ENCODE measurements at places on chromosomes 12 and 14.

DNA sequence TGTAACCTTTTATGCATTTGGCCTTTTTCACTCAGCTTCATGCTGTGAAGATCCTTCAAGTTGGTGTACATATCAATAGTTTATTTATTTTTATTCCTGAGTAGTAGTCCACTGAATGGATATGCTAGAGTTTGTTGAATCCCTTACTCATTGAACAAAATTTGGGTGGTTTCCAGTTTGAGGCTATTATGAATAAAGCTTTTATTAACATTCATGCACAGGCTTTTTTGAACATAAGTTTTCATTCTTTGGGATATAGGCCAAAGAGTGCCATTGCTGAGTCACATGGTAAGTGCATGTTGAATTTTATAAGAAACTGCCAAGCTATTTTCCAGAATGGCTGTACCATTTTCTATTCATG is 59.5 kb upstream of the CAPRIN2 start:
- no peak for DNase-seq

- DNase-seq, result no peak
Observed at GRCh38 chr14:31541702-31542101, 19.5 kb upstream of the NUBPL start.

GRCh38 chr12:54370171-54370730 is 6.0 kb upstream of the GPR84 start:
- DNase-seq, result peak; percentile 65

DNA sequence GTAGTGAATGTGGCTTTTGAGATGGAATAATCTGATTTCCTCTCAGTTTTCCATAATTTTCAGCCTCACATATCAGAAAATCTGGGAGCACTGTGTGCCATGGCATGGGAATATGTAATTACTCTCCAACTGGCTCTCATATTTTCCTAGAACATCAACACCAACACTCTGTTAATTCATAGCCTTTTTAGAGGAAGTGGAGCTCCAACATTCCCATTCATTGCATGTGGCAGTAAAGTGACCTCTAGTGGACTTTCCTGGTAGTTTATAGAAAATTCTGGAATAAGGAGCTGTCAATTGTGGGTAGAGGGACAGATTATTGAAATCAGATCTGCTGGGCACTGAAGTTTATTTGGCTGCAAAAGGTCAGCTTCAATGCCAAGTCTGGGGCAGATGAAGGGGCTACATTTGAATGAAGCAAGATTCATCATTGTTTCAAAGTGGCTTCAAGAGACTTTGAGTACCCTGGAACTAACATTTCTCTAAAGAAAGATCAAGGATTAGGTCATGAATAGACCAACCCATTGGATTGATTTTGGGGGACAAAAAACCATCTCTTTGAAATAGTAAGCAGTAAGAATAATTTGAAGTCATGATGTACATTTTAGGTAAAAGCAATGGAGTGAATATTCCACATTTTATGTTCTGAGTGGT is 23.6 kb upstream of the USP44 start:
- DNase-seq, result no peak

- DNase-seq, result no peak
Observed at GRCh38 chr14:23729720-23730387, 93.7 kb downstream of the DHRS2 start.

DNA sequence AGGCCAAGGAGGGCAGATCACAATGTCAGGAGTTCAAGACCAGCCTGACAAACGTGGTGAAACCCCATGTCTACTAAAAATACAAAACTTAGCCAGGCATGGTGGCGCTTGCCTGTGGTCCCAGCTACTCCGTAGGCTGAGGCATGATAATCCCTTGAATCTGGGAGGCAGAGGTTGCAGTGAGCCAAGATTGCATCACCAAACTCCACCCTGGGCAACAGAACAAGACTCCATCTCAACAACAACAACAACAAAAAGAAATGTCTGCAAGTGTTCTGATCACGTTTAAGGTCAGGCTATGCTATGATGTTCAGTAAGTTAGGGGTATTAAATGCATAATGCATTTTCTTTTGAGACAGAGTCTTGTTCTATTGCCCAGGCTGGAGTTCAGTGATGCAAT is 6.7 kb upstream of the PLD4 start:
- DNase-seq, result no peak

- DNase-seq, result no peak
Observed at GRCh38 chr12:74770552-74770951, 232.9 kb downstream of the ATXN7L3B start.

DNA sequence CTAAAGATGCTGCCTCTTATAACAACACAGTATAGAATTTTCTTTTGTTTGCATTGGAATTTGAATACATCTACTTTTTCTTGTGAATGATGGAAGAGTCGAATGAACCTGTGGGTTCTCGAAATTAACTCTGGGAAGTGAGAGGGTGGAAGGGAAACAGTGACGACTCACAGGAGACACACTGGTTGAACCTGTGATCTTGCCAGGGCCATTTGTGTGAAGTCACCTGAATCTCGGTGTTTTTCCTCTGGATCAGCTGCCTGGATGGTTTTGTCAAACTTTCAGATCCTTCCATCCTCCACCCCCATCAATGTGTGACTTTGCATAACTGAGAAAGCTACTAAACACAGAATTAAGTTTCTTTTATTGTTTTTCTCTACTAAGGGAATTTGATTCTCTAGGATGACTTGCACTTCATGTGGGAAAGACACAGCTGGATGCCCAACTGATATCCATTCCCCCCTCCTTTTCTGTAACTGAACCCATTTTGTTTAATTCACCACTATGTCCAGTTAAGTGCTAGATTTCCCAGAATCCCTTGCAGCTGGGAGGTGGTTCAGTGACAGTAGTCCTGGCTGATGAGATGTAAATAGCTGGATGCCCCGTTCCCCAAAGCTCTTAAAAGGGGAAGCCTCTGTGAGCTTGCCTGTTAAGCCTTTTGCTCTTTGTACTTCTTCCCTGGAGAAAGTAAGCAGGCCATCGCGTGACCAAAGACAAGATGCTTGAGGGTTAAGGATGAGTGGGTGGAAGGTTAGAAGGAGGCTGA is 6.3 kb downstream of the PPFIBP1 start:
- DNase-seq, result no peak

DNA sequence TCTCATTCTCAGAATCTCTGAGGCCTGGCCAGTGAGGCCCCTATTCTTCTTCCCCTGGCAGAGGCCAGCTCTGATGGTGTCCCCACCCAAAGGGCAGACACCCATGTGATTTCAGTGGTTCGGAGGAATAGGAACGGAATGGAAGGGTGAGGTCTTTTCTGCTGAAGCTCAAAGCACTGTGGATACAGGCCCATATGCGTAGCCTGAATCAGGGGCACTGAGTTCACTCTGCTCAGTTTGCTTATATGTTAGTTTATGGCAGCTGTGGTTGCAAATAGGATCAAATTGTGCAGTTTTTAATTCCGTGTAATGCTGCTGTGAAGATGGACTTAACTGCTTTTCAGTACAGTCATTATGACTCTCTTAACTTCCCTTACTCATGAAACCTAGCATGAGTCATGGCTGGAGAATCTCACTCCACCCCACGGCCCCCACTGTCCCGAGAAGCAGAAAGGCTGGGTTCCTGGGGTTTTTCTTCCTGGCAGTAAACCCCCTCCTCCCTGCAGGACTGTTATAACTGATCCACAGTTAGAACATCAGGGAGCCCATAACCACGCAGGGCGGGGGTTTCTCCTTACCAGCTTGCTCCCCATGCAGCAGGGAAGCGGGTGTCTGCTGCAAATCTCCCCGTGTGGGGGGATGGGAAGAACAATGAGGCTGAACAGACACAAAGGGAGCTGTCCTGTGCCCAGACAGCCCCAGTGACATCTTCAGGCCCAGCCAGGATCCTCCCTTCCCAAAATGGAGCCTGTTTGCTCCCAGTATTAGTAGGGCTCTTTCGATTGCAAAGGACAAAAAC is 122.7 kb downstream of the SLC38A6 start:
- no peak for DNase-seq

GRCh38 chr12:83244001-83244400 is 557.3 kb downstream of the TMTC2 start:
- DNase-seq, result no peak

DNA sequence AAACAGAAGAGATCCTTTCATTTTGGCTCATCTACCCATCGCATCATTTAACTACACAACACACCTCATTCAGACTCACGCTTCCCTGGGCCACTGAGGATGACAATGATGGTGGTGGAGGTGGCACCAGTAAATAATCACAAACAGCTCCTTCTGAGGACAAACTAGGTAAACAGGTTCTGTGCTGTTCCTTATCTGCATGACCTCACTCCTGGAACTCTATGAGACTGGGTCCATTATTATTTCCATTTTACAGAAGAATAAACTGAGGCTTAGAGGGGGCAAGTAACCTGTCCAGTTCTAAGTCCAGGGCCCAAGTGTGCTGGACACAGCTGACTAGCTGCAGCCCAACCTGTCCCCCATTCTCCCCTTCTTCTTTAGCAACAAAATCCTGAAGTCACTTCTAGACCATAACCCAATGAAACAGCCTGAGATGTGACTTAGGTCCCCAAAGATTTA is 50.4 kb downstream of the ITPK1 start:
- DNase-seq, result no peak

GRCh38 chr12:7403466-7403865 is 40.5 kb downstream of the CD163L1 start:
- DNase-seq, result no peak

Data from breast epithelium (tissue), 4 donors.